NCI-H446 (cell line): ENCODE measurements at places on chromosomes 5 and 9.

GRCh38 chr9:7707934-7708333 is 91.6 kb downstream of the DMAC1 start:
- DNase-seq, result no peak

DNA sequence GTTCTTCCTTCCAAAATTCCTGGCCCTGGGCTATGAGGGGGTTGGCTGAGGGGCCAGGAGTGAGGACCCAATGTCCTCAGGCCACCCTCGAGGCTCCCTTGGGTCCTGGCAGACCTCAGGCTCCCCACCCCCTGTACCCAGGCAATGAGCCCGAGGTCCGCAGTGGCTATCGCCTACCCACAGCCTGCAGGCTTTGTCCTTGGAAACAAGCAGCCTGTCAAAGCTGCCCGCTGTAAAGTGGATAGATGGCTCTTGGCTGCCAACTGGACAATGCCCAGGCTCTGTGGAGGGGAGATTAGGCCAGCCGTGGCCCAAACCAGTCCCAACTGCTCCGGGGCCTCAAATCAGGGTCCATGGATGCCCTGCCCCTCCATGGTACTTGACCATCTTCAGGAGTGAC is 2.2 kb upstream of the ADGRD2 start:
- DNase-seq, result no peak

DNA sequence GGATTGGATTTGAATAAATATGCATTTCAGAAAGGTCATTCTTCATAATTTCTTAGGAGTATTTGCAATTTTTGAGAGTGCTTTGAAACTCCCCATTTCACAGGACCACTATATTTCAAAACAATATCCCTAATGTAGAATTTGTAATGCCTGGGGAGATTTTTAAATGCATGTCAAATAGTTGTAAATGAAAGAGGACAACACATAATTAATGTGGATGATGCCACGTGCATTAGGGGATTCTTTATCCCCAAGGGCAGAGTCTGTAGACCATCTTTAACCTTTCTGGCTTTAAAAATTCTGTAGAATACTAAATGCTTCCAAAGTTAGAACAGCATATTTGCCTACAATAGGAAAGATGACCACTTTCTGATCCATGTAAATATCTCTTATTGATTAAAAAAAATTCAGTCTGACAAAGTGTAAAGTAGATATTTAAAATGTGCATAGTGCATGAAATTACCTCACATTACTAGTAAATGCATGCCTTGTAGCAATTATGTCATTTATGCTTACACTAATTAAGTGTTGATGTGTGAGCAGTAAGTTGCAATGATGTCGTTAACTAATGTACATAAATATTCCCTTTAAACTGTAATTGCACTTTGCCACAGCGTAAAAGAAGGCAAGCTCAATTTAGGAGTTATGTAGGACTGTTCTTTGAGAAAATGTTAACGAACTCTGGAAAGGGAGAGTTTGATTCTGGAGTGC is 416.1 kb downstream of the PSAT1 start:
- DNase-seq, result no peak

GRCh38 chr5:159877016-159877415 is 39.3 kb upstream of the ADRA1B start:
- DNase-seq, result no peak

DNA sequence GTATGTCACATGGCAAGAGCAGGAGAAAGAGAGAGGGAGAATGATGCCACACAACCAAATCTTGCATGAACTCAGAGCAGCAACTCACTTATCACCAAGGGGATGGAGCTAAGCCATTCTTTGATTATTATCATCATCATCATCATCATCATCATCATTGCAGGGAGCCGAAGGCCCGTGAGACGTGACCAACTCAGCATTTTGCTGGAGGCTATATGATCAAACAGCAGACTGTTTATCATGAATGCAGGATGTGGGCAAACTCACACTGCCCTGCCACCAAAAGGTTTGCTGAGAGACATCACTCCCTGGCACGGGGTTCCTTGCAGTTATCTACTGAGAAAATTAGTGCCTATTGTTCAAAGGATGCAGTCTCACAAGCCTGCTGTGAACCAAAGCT is 8.6 kb upstream of the ZNF169 start:
- DNase-seq, result no peak

GRCh38 chr5:8157320-8157822 is 288.4 kb downstream of the MTRR start:
- DNase-seq, result no peak

- no peak for DNase-seq
Measured at GRCh38 chr5:139016186-139016585, 141.1 kb upstream of the LRRTM2 start.

- no peak for DNase-seq
Measured at GRCh38 chr9:127523312-127523851, 72.1 kb downstream of the LRSAM1 start.

GRCh38 chr5:7548596-7548995 is 152.7 kb downstream of the ADCY2 start:
- no peak for DNase-seq

DNA sequence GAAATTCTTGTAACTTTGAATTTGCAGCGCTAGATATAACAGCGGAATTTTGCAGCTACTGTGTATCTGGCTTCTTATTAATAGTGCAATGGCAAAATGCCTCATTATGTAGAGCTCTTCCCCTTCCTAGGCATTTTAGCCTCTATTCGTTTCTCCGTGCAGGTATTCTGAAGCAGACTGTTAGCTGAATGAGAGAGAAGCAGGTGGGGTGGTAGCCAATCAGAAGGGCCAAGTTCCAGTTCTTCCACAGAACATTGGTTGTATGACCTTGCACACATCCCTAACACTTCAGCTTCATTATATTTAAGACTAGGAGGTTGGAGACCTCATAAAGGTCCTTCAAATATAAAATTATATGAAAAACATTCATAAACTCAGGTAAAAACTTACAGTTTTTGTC is 1.2 kb upstream of the VPS13A start:
- DNase-seq, result no peak

- DNase-seq, result no peak
Measured at GRCh38 chr5:154210163-154210562, 19.6 kb downstream of the GALNT10 start.

DNA sequence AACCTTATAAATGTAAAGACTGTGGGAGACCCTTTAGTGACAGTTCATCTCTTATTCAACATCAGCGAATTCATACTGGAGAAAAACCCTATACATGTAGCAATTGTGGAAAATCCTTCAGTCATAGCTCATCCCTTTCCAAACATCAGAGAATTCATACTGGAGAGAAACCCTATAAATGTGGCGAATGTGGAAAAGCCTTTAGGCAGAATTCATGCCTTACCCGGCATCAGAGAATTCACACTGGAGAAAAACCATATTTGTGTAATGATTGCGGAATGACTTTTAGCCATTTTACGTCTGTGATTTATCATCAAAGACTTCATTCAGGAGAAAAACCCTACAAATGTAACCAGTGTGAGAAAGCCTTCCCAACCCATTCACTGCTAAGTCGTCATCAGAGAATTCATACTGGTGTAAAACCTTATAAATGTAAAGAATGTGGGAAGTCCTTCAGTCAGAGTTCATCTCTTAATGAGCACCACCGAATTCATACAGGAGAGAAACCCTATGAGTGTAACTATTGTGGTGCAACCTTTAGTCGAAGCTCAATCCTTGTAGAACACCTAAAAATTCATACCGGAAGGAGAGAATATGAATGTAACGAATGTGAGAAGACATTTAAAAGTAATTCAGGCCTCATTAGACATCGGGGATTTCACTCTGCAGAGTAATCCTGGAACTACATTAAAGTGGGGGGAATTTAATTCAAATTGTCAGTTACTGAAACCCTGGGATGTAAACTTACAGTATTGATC is 17.7 kb downstream of the ZNF483 start:
- DNase-seq, result no peak

DNA sequence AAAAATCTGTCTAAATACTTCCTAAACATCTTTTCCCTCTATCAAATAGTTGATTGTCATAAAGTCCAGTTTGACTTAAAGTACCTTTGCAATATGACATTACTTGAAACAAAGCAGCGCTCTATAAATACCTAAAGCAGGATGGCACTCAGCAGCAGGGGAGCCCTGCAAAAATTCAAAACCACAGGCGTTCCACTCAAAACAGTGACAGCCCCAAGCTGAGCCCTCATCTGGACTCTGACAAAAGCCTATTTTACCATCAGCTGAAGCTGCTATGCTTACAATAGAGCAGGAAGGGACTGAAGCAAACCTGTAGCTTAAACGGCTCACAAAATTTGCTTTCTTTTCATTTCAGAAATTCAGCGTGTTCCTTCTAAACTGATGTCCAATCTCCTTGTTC is 11.5 kb downstream of the GABRA6 start:
- DNase-seq, result no peak

GRCh38 chr9:83270116-83270515 is 207.2 kb upstream of the RASEF start:
- no peak for DNase-seq

DNA sequence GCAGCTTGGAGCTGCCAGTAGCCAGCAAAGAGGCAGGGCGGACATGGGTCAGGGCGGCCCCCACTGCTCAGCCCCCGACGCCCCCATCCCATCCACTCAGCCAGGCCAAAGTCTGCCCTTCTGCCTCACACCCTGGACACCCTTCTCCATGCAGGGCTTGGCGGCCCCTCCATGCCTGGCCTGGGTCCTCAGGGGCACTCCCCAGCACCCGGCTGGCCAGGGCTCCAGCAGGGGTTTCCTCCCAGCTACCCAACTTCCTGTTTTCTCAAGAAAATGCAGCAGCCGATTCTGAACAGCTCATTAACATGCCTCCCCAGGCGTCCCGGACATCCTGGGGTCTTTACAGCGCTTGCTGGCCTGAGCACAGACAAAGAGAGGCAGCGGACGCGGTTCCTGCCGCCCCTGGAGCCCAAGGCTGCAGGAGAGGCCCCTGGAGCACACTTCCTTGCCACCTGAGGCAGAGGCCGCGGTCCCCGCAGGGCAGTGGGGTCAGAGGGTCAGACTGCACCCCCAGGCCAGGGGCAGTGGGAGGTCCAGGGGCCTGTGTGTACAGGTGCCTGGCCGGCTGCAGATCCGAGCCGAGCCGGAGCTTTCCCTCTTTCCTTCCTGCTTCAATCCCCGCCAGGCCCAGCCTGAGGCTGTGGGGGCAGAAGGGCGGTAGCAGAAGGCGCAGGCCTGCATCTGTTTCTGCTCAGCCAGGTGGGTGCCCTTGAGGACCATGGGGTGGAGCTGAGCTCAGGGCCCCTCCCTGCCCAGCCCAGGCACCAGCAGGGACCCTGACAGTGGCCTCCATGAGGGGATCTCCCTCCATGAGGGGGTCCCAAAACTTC is 18.7 kb upstream of the NRARP start:
- no peak for DNase-seq

DNA sequence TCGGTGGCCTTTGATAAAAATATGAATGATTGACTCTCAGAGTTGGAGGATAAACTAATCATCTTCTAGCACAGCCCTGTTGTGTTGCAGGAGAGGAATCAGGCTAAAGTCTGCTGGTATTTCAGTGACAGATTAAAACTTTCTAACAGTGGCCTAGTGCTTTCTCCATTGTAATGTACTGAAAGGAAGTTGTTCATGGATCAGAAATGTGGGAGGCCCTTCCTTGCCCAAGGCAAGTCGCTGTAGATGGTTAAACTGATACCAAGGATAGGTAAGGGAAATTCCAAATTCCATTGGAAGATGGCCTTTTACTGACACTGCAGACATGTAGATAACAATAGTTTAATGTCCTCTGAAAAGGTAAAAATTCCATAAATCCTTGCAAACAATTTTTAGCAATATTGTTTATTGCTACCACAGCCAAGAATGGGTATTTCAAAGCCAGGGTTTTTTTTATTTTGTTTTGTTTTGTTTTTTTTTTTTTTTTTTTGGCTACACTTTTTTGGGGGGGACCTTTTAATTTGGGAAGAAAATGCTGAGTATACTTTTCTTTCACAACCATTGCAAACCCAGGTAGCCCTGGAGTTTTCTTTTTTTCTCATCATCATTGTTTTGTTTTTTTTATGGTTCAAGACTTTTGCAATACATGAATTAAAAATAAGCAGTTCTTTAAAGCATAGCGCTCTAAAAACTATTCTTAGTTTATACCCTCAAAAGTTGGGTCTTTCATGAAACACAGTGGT is 35.5 kb downstream of the WDR36 start:
- no peak for DNase-seq

DNA sequence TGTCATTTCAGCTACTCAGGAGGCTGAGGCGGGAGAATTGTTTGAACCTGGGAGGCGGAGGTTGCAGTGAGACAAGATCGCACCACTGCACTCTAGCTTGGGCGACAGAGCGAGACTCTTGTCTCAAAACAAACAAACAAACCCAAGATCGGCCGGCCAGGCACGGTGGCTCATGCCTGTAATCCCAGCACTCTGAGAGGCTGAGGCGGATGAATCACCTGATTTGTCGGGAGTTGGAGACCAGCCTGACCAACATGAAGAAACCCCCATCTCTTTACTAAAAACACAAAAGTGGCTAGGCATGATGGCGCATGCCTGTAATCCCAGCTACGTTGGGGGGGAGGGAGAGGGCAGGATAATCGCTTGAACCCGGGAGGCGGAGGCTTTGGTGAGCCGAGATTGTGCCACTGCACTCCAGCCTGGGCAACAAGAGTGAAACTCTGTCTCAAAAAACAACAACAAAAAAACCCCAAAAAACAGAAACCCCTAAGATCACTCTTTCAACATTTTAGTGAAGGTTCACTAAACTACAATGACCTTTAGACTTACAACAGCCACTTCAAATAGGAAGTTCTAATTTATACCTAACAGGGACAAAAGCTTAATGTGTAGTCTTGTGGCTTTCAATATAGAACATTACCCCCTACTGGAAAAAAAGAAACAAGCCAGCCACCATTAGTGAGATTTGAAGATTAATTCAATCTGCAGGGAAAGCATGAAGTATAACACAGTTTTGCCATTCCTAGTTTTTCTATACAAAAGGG is 7.0 kb downstream of the HSPA9 start:
- DNase-seq, result no peak

- DNase-seq, result no peak
Measured at GRCh38 chr5:124512952-124513632, 233.3 kb downstream of the ZNF608 start.

DNA sequence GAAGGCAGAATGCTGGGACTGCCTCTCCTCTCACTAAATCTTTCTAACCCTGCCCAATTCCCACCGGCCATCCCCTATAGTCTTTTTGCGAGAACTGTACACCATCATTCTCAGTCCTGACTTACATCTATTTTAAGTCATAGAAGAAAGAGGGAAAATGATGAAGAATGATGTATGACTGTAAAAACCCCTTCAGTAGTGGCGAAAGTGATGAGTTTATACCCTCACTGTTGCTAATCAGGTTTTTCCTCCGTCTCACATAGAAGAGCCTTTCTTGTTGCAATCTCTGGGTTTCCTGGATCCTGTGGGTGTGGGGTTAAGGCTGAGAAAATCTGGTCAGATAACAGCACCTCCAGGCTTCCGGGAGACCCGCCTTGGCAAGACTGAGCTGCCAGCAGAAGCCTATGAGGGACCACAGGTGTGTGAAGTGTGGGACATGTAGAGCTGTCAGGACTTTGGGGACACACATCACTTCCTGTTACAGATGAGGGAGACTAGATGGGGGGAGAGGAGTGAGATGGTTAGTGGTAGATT is 147.1 kb upstream of the SLC12A2 start:
- no peak for DNase-seq

- DNase-seq, result no peak
Measured at GRCh38 chr9:37329576-37329975, 92.9 kb upstream of the GRHPR start.

GRCh38 chr5:142981475-142981874 is 211.3 kb downstream of the ARHGAP26 start:
- no peak for DNase-seq

GRCh38 chr5:89883967-89884366 is 525.6 kb downstream of the CETN3 start:
- DNase-seq, result no peak

GRCh38 chr5:52799358-52799982 is 11.8 kb downstream of the ITGA1 start:
- no peak for DNase-seq

- no peak for DNase-seq
Measured at GRCh38 chr9:15080401-15080800, 170.2 kb upstream of the FREM1 start.
